ENCODE measurements at places on chromosomes 2 and 18. TPM values are rescaled to one million over a fixed set of nuclear protein-coding genes. Genes with fewer than 3 reads are reported as not detected.

LDLRAD4 gene
- total RNA-seq, result 34.5 TPM

CFLAR gene
- 480 TPM for total RNA-seq

SP5 gene
- total RNA-seq, result not detected

FAM124B gene
- total RNA-seq, result 0.34 TPM

TDRD15 gene
- total RNA-seq, result not detected

GRCh38 chr2:105867587-105867986, 122.9 kb downstream of the NCK2 start:
- H3K27ac ChIP-seq, result no peak overlapping the region
- peaks cover 25% of the 10 kb centered on the region for H3K36me3 ChIP-seq
- no peak for DNase-seq
- H3K27me3 ChIP-seq, result no peaks in the 10 kb centered on the region
- H3K4me3 ChIP-seq, result no peak overlapping the region

DNA sequence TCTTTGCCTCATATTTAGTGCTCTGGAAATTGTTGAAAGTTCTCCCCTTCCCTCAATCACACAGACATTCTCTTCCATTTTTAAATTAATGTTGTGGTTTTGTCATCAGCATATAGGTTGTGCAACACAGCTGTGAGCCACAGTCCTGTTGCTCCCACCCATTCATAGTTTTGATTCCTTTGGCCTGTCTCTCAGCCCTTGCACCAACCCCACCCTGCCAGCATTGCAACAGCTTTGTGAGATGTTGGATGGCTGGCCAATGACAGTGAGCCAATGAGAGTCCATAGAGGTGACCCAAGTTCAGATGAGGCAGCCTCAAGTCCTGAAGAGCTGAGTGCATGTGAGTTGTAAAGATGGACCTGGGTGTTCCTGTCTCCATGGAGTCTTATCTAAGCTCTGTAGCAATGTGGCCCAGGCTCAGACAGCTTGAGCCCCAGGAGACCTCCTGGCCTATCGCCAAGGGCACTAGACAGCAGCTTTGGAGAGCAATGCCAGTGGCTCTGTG, 775.5 kb downstream of the RNF144A start:
- peaks cover 23% of the 10 kb centered on the region for H3K36me3 ChIP-seq
- peak overlapping the region; percentile 94 for H3K27ac ChIP-seq
- H3K4me1 ChIP-seq, result peaks cover 51% of the 10 kb centered on the region
- H3K4me3 ChIP-seq, result peak overlapping the region; percentile 48
- no peaks in the 10 kb centered on the region for H3K27me3 ChIP-seq

DNA sequence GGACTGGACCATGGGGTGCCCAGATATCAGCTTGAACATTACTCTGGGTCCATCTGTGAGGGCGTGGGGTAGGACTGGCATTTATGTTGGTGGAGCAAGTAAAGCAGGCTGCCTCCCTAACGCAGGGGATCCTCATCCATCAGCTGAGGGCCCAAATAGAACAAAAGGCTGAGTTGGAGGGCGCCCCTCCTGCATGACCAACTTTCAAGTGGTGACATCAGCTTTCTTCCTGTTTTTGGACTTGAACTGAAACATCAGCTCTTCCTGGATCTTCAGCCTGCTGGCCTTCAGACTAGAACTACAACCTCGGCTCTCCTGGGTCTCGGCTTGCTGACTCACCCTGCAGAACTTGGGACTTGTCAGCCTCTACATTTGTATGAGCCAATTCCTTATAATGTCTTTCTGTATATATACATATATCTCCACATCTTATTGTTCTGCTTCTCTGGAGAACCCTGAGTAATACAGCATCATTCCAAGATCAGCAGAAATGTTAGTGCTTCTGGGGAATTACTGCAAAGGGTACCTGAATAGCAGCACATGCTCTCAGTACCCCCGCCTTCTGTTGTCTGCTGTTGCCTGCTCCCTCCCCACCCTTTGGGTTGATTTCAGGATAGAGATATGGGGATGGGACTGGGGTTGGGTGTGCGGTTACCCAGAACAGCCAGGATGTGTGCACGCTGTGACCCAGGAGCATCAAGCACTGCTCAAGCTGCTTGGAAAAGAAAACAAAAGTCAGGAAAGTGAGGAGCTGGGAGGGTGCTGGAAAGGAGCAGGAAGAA, 20.0 kb downstream of the TMEM127 start:
- no peaks in the 10 kb centered on the region for H3K27me3 ChIP-seq
- peak overlapping the region; percentile 74 for H3K27ac ChIP-seq
- DNase-seq, result no peak
- peaks cover 64% of the 10 kb centered on the region for H3K4me1 ChIP-seq
- H3K36me3 ChIP-seq, result peaks cover 31% of the 10 kb centered on the region

DNA sequence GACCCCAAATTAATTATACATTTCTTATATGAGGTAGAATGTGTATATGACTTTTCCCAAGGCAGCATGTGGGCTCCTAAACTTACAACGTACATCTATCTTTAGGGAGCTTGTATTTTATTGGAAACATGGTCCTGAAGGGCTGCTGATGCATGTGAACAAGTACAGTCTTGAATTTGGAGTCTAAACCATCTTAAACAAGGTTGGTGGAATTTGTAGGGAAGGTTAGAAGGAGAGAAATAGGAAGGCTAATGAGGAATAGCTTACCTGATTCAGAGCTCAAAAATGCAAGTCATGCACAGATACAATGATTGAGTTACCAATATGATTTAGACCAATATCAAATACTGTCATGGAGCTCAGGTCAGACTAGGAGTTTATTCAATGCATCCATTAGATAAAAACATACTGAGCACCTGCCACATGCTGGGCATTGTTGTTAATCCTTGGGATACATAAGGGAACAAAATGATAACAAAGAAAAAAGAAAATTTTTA, 458.6 kb upstream of the ETAA1 start:
- H3K4me1 ChIP-seq, result no peaks in the 10 kb centered on the region
- no peak overlapping the region for H3K4me3 ChIP-seq
- no peaks in the 10 kb centered on the region for H3K27me3 ChIP-seq
- no peaks in the 10 kb centered on the region for H3K36me3 ChIP-seq

- H3K36me3 ChIP-seq, result no peaks in the 10 kb centered on the region
- H3K27me3 ChIP-seq, result no peaks in the 10 kb centered on the region
- no peak overlapping the region for H3K27ac ChIP-seq
- H3K4me1 ChIP-seq, result no peaks in the 10 kb centered on the region
Measured at GRCh38 chr2:50535971-50536759, 495.8 kb downstream of the NRXN1 start.

GRCh38 chr18:51527826-51528225, 330.3 kb upstream of the MEX3C start:
- no peak overlapping the region for H3K4me3 ChIP-seq
- H3K27me3 ChIP-seq, result no peaks in the 10 kb centered on the region
- H3K4me1 ChIP-seq, result no peaks in the 10 kb centered on the region

DNA sequence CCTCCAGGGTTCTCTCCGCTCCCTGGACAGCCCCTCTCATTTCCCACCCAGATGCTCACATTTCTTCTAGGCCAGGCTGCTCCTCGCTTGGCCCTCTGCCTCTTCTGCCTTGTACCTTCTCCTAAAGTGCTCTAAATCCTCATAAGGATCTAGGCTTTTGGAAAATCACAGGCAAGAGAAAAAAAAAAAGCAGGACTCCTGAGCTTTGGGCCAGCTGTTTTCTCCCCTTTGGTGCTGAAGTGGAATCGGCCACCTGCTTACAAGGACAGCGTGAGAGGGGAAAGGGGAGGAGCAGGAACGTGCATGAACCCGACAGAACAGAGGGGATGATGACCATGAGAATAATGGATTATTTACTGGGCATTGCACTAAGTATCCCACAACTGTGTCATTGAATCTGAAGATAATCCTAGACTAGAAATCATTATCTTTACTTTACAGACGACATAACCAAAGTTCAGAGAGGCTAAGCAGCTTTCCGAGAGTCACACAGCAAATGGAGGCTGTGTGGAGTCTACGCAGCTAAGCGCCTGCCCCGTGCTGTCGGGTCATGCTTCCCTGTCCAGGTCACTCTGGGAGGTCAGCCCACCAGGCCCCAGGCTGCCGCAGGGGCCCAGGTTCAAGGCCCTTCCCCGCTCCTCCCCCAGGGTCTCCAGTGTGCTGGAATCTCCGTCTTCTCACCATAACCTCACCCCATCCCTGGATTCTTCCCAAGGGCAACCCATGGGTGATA, 141.9 kb downstream of the PXDN start:
- H3K27ac ChIP-seq, result no peak overlapping the region
- peaks cover 5% of the 10 kb centered on the region for H3K27me3 ChIP-seq
- no peaks in the 10 kb centered on the region for H3K4me1 ChIP-seq
- no peak for DNase-seq
- H3K4me3 ChIP-seq, result no peak overlapping the region

DNA sequence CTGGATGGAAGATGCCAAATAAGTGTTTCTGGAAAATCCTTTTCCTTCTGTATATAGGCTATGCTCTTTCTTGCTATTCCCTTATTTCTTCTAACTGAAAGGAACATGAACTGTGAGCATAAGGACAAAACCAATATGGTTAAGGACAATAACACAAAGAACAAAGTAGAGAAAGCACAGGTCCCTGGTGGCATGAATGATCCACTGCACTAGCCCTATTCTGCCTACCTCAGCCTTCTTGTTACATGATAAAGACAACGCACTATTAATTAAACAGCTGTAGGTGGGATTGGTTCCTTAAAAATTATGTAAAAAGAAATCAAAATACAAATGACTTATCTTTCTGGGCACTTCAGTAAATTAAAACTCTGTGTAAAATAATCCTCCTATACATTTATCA, 1.9 kb upstream of the WDR75 start:
- H3K4me3 ChIP-seq, result no peak overlapping the region
- no peak overlapping the region for H3K27ac ChIP-seq
- peaks cover 3% of the 10 kb centered on the region for H3K27me3 ChIP-seq

DNA sequence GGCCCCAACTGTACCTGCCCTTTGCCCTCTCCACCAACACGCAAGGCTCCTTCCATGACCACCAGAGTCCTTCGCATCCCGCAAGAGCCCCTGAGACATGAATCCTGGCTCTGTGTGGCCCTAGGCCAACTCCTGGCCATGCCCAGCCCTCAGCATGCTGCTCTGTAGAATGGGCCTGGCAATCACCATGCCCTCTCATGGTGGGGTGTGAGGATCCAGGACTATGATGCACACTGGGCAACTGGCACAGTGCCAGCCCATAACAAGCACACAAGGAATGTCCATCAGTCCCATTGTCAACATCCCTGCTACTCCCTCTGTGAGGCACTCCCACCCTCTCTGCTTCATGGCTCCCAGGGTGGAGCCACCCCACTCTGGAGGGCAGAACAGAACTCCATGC, 44.7 kb downstream of the FER1L5 start:
- H3K4me1 ChIP-seq, result no peaks in the 10 kb centered on the region
- no peak overlapping the region for H3K27ac ChIP-seq
- peaks cover 2% of the 10 kb centered on the region for H3K27me3 ChIP-seq
- no peaks in the 10 kb centered on the region for H3K36me3 ChIP-seq
- no peak for DNase-seq
